A172 (cell line): ENCODE measurements at places on chromosomes 16 and 17. TPM values are rescaled to one million over a fixed set of nuclear protein-coding genes. Genes with fewer than 3 reads are reported as not detected.
A peak's percentile ranks its signal among the peaks of the same experiment; 100 is the strongest.

- no peak for DNase-seq
Observed at GRCh38 chr17:63295839-63296590, 150.1 kb downstream of the CYB561 start.

DNA sequence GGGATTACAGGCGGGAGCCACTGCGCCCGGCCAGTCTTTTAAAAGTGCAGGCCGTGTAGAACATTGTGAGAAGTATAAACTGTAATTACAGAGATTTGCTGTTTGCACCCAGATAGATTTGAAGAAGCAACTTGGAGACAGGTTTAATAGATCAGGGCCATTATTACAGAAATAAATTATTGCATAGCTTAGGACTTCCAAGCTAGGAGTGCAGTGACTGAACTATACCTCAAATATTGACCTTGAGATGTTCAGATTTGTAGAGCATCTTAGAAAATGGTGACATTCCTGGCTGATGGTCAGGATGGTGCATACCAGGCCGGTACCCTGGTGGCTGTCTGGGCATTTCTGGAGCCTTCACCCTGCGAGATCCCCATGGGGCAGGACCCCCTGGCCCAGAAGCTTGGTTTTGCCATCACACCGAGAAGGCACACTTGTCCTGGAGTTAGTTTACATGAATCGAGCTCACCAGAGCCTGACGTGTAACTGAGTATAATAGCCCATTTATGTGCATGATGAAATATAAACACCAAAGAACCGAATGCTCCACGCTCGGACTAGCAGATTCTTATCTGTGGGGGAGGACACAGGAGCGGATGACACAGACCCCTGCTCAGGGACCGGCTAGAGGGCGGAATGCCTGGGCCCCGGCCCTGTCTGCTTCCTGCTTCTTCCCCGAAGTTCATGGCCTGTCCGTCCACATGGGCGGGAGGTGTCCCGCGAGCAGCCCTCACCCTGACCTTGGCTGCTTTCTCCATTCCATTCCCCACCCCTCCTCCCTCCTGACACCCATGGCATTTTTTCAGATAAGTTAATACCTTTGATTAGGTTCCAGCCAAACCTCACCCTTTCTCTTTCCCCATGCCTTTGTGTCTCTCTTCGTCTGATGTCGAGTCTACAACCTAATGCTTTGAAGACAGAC lies 32.1 kb downstream of the CCDC40 start:
- no peak for DNase-seq

DNA sequence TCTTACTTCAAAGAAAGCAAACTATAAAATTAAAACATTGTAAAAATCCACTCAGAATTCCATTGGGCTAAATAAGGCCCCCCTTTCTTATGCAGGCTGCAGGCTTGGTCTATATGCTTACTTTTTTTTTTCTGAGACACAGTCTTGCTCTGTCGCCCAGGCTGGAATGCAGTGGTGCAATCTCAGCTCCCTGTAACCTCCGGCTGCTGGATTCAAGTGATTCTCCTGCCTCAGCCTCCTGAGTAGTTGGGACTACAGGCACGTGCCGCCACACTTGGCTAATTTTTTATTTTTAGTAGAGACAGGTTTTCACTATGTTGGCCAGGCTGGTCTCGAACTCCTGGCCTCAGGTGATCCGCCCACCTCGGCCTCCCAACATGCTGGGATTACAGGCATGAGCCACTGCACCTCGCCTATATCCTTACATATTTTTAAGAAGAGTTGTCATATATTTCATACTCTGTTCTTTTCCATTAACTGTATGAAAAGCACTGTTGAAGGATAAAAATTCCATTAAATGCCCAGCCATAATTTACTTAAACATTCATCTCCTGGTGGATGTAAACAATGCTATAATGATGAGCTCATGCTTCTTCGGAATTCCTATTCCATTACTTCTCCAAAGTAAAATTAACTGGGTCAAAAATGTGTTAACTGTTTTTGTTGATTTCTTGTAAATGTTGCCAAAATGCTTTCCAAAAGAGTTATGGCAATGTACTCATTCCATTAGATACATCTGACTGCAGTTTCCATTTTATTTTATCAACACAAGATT lies 17.8 kb downstream of the SNN start:
- no peak for DNase-seq

GRCh38 chr16:29710227-29711219 lies 31.5 kb downstream of the QPRT start:
- DNase-seq = peak; percentile 87

DNA sequence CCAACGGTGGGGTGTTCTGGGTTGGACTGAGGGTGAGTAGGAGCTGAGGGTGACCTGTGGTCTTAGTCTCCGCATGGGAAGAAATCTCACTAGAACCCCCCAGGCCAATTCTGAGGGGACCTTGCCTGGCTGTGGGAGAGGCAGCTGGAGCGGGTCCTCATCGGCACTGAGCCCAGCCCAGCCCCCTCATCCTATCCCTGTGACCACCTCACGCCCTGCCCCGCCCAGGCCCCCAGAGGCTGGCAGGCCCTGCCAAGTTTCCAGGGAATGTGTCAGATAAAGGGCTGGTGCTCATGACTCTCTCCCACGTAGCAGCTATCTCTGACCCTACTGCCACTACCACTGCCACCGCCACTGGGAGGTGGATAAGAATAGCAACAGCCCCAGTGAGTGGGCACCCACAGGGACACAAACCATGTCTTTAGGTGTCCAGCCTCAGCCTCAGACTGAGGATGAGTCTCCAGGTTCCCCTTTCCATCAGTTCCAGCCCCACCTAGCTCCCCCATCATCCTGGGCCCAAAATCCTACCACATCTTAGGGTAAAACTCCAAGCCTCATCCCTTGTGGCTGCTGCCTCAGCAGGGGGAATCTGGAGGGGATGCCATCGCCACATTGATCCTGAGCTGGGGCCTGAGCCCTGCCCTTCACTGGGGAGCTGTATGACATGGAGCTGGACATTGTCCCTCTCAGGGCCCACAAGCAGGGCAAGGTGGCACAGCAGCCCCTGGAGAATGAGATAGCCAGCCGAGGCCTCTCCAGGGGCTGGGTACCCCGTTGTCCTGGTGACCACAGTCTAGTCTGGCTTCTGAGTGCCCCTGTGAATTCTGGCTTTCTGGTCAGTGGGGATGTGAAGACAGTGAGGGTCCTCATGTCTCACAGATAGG lies 14.9 kb downstream of the CDH16 start:
- DNase-seq = no peak

DNA sequence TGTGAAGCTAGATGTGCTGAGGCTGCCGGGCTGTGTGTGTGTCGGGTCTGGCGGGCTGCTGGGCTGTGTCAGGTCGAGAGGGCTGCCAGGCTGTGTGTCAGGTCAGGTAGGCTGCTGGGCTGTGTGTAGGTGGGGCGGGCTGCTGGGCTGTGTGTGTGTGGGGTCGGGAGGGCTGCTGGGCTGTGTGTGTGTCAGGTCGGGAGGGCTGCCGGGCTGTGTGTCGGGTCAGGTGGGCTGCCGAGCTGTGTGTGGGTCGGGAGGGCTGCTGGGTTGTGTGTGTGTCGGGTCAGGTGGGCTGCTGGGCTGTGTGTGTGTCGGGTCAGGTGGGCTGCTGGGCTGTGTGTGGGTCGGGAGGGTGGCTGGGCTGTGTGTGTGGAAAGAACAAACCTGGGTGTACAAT lies 8.6 kb downstream of the WDR45B start:
- no peak for DNase-seq

GRCh38 chr17:74604200-74604599 lies 12.1 kb upstream of the CD300LD start:
- DNase-seq = no peak

GRCh38 chr16:15854906-15855703 lies 1.7 kb downstream of the MYH11 start:
- no peak for DNase-seq

GRCh38 chr17:2691965-2692780 lies 19.4 kb downstream of the CLUH start:
- DNase-seq = no peak

GRCh38 chr16:65538976-65539375 lies 417.1 kb upstream of the CDH11 start:
- DNase-seq = no peak

The PYDC1 gene
- not detected in 2 replicates for total RNA-seq

The MAP2K4 gene
- 49.0 and 62.7 TPM in 2 replicates for total RNA-seq

GRCh38 chr17:39841134-39841683 lies 22.9 kb downstream of the IKZF3 start:
- no peak for DNase-seq

- DNase-seq = no peak
Observed at GRCh38 chr16:87101903-87102302, 215.3 kb downstream of the C16orf95 start.

DNA sequence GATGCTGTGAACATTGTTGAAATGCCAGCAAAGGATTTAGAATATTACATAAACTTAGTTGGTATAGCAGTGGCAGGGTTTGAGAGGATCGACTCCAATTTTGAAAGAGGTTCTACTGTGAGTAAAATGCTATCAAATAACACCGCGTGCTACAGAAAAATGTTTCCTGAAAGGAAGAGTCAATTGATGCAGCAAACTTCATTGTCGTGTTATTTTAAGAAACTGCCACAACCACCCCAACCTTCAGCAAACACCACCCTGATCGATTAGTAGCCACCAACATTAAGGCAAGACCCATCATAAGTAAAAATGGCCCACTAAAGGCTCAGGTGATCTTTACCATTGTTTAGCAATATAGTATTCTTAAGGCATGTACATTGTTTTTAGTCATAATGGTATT lies 27.3 kb downstream of the HLF start:
- no peak for DNase-seq

GRCh38 chr17:12996357-12996756 lies 21.5 kb downstream of the ELAC2 start:
- no peak for DNase-seq

DNA sequence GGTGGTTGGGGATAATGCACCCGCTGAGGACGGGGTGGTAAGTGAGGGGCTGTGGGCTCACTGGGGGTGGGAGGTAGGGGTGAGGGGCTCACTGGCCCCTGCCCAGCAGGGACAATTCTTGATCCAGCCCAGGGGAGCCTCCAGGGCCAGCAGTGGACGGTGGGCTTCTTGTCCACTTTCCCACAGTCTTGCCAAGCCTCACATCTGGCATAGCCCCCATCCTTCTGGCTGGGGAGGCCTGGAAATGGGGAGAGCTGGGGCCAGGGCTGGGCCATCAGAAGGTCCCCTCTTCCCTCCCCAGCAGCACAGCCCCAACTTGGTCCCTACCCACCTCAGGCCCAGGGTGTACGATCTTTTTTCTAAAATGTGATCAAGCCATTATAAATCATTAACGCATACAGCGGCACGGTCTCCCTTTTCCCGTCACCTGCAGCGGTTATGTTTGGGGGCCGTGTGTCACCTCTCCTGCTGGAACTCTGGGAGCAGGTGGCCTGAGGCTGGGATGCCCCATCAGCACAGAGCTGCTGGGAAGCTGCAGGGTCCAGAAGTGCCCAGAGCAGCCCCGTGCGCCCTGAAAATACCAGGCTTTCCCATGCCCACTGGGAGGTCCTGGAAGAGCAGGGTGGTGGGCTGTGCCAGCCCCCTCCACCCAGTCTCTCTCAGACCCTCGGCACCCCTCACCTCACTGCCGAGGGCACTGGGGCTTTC lies 7.2 kb upstream of the SETD6 start:
- no peak for DNase-seq

The SLC5A2 gene
- 0.05 TPM in 1 of 2 replicates, not detected in the other for total RNA-seq

DNA sequence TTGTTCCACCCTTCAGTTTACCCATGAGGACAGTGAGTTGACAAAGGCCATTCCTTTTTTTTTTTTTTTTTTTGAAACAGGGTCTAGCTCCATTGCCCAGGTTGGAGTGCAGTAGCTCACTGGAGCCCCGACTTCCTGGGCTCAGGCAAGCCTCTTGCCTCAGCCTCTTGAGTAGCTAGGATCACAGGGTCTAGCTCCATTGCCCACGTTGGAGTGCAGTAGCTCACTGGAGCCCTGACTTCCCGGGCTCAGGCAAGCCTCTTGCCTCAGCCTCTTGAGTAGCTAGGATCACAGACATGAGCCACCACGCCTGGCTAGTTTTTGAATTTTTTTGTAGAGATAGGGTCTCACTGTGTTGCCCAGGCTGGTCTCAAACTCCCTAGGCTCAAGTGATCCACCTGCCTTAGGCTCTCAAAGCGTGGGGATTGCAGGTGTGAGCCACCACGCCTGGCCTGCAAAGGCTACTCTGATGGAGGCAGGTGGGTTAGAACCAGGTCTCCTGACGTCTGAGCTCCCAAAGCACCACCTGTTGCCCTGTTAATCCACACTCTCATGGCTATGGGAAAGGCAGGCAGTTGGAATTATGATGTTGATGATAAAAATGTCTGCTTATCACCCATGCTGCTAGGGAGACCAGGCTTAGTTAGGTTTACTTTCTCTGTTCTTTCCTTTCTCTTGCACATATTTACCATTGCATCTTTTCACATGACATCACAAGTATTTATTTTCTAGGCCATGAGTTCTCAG lies 65.2 kb downstream of the KSR1 start:
- DNase-seq = no peak

DNA sequence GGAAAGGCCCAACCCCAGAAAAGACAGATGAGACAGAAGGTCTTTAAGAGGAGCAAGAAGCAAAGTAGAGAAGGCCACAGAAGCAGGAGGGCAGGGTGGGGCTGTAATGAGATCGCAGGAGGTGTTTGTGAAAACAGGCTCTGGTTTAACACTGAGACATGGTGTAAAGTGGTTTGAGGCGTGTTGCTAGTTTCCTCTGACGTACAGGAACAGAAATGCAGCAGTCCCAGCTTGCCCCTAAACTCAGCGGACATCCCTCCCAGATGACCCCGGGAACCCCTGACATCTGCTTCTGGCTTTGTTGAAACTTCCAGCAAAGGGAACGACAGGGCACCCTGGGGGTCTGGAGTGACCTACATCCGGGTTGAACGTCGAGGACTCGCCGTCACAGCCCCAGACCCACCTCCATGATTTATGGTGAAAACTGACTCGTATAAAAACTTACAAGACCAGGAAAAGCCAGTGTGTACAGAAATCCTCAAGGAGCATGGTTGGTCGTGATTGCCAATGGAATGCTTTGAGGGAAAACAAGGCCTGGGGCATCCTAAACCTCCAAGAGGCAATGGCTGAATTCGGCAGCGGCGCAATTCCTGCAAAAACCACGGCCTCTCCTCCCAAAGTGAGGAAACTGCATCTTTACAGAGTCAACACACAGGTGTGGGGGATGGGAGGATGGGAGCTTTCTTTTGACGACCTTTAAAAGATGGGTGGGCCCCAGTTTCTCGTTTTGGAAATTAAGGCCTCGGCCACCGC lies 25.8 kb downstream of the LITAF start:
- no peak for DNase-seq

The OTOP2 gene
- not detected in 2 replicates for total RNA-seq

- DNase-seq = no peak
Observed at GRCh38 chr16:4038448-4038847, 77.8 kb downstream of the ADCY9 start.

DNA sequence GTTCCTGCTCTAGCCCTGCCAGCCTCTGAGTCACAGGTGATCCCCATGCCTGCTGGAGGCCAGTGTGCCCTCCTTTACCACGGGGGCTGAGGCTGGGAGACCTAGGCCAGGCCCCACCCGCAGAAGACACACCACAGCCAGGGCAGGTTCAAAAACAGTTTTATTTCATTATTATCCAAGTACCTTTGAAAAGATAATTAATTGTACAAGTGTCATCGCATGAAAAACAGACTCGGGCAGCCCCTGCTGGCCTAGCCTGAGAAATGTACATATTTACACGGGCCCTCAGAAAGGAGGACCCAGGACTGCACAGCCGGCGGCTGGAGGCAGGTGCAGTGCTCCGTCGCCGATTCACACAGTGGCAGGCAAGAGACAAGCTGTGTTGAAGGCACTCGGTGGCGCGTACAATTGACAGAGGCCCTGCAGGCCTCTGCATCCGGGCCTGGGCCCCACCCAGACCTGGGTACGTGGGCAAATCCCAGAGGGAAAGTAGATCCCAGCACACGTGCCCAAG lies 4.4 kb downstream of the PDIA2 start:
- DNase-seq = peak; percentile 18

The KCNJ18 gene
- not detected in 2 replicates for total RNA-seq

The VWA3A gene
- total RNA-seq = 0.19 TPM in 1 of 2 replicates, not detected in the other

The C17orf78 gene
- total RNA-seq = not detected in 2 replicates

The CHST5 gene
- total RNA-seq = not detected in 2 replicates
